SW480 (cell line): ENCODE measurements at places on chromosomes 5 and 9.

GRCh38 chr5:32598260-32598937 is 13.0 kb downstream of the SUB1 start:
- no peak for DNase-seq

- no peak for DNase-seq
These were observed 316.4 kb upstream of the GRIN3A start for GRCh38 chr9:102054811-102055210.

GRCh38 chr5:80672140-80672736 is 17.5 kb upstream of the DHFR start:
- DNase-seq, result peak; percentile 67

GRCh38 chr5:74394916-74395880 is 245.3 kb downstream of the ENC1 start:
- DNase-seq, result peak; percentile 54

- DNase-seq, result peak; percentile 51
These were observed 49.4 kb upstream of the COL5A1 start for GRCh38 chr9:134592018-134592818.

- DNase-seq, result no peak
These were observed 221.2 kb upstream of the ANKRD55 start for GRCh38 chr5:56454219-56454862.

GRCh38 chr5:16712178-16712577 is 95.4 kb upstream of the RETREG1 start:
- no peak for DNase-seq

- DNase-seq, result no peak
These were observed 177.6 kb upstream of the TLX3 start for GRCh38 chr5:171131497-171131896.

GRCh38 chr9:4077499-4078102 is 222.3 kb downstream of the GLIS3 start:
- peak; percentile 26 for DNase-seq

DNA sequence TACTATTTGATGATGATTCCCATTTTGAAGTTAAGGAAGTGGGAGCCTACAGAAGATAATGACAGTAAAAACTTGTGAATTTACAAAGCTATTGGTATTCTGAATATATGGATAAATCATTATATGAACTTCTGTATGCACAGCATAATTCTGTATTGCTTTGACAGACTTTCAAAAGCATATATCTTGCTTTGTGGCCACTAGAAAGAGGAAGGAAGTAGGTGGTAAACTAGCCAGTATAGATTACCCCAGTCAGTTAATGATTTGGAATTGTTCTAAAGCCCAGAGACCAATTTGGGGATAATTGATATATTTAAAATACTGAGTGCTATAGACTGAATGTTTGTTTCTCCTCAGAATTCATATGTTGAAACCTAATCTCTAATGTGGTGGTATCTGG is 53.0 kb downstream of the NR2F1 start:
- DNase-seq, result no peak

- no peak for DNase-seq
These were observed 75.7 kb downstream of the LNPEP start for GRCh38 chr5:97011567-97011966.

GRCh38 chr5:38923661-38924451 is 78.0 kb downstream of the OSMR start:
- no peak for DNase-seq

DNA sequence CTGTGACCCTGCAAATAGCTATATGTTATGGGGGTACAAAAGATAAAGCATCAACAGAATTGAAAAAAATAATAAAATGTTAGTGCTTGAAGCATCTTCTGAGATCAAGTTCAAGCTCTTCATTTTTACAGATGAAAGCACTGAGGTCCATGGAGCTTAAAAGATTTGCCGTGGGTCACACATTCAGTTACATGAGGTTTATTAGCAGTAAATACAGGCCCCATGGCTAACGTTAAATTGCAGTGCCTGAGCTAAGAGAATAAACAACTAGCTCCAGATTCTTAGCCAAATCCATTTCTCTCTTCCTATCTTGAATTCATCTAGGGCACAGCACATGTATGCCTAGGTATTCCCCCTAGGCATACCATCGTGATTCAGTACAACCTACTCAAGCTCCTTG is 2052.7 kb upstream of the C9orf72 start:
- no peak for DNase-seq

DNA sequence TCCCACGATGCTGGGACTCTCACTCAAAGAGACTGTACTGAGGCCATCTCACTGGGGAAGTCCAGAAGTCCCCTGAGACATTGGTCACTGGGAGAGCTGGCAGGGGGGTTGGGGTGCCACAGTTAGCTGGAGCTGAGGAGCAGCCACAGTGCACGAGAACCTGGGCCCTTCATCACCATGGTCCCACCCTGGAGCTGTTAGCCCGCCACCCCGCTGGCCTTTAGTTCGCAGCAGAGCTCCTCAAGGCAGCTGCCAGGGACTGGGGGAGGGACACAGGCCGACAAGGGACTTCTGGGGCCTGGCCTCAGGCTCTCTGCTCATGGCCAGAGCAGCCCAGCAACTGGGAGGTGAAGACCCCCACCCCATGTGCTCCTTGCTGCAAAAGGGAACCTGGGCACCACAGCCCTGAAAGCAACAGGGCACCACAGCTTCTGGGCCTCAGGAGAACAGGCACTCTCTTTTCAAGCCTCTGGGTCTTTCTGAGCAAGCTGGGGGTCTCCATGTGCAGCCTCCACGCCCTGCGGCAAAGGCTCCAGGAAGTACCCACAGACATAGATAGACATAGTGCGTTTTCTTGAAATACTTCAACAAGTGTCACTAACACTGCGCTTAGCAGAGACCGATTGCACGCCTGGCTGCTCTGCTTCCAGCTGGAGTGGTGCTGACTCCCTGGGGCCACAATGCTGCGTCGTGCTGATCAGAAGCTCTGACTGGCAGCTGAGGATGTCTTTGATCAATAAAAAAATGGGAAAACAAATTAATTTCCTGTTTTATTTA is 46.0 kb downstream of the VAV2 start:
- no peak for DNase-seq

DNA sequence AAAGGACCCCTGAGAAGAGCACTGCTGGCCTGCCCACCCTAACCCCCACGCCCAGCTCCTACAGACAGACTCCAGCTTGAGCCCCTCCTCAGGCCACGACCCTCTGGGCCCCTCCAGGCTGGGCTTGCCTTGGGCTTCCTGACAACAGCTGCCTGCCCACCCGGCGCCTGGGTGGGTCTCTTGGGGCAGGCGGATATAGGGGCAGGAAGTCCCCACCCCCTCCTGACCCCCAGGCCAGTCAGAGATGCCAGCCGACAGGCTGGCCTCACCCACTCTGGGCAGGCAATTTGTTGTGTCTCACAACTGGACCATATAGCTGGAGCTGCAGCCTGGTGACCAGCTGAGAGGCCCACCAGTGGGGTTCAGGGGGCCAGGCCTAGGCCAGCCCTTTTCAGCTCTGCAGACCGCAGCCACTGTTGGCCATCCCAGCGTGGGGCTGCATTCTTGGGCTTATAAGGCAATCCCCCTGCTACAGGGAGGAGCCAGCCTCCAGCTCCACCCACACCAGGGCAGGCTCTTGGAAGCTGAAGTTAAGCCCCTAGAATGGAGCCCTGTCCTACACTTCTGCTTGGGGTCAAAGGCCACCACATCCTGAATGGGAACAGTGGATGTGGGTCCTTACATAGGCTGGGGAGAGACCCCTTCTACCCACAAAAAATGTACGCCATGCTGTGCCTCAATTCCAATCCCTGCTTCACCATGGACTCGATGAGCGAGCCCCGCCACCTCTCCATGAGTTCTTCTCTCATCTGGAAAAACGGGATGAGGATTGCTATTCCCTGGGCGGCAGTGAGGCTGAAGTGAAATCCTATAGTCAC is 2.0 kb downstream of the PDLIM7 start:
- no peak for DNase-seq

GRCh38 chr5:150278046-150278730 is 11.4 kb downstream of the CAMK2A start:
- no peak for DNase-seq

DNA sequence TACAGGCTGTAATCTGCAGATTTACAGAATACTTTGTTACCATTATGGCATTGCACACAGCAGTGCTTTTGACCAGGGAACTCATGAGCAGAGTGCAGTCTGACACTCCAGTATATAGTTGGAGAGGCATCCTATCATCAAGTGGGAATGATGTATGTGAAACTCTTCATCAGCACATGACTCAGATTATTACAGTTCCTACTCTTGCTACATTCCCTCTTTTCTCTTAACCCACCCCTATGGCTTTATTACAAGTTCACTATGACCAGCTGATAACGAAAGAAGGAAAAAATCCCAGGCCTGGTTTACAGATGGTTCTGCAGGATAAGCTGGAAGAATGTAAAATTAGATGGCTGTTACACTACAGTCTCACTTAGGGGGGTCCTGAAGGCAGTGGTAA is 385.9 kb downstream of the RASEF start:
- no peak for DNase-seq

DNA sequence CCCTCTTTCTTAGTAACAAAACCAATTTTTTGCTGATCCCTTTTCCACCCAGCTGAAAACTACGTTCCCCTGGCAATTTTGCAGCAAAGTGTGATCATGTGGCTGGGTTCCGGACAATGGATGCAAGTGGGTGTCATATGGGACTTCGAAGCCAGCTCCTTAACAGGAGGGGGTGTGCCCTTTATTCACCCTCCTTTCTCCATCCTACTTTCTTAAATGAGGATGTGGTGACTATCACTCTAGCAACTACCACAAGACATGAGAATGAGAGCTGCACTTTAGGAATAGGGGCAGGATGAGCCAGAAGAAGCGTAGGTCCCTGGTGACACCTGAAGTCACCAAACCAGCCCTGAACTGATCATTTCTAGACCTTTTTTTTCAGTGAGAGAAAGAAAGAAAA is 58.9 kb downstream of the IRF1 start:
- no peak for DNase-seq

- peak; percentile 53 for DNase-seq
These were observed at the start of gene SUSD3 for GRCh38 chr9:93058355-93059010. SUSD3 (plus strand) TSS chr9:93058701; CDS start chr9:93058743, 42 bp downstream.

- DNase-seq, result no peak
These were observed 157.6 kb downstream of the DENND1A start for GRCh38 chr9:123772374-123772773.

DNA sequence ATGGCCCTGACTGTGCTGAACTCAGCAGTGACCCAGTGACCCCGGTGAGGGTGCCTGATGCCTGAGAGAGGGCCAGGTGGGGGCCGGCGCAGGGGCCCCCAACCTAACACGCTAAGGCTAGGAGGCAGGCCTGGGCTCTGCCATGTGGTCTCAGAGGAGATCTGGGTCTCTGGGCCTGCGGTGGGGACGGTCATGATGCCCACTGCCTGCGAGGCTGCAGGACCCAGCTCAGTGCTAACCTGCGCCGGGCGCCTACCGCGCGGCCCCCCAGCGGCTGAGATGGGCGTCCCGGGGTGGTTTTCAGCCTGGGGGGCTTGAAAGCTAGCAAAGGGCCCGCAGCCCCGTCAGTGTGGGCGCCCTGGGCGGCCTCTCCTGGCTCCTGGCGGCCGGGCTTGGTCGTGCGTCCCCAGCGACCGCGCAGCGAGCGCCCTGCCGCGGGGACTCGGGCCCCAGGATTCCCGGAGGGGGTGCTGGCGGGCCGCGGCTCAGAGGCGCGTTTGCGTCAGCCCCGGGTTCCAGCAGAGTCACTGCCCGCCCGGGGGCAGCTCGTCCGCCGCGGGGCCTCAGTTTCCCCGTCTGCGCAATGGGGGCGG is 2.5 kb downstream of the EGFL7 start:
- DNase-seq, result no peak
